Activated naive CD8-positive, alpha-beta T cell treated with anti-CD3 and anti-CD28 coated beads, Interleukin-2, amount 50 U/mL, for 24 hours (primary cell): ENCODE measurements at places on chromosomes 11 and 22.

DNA sequence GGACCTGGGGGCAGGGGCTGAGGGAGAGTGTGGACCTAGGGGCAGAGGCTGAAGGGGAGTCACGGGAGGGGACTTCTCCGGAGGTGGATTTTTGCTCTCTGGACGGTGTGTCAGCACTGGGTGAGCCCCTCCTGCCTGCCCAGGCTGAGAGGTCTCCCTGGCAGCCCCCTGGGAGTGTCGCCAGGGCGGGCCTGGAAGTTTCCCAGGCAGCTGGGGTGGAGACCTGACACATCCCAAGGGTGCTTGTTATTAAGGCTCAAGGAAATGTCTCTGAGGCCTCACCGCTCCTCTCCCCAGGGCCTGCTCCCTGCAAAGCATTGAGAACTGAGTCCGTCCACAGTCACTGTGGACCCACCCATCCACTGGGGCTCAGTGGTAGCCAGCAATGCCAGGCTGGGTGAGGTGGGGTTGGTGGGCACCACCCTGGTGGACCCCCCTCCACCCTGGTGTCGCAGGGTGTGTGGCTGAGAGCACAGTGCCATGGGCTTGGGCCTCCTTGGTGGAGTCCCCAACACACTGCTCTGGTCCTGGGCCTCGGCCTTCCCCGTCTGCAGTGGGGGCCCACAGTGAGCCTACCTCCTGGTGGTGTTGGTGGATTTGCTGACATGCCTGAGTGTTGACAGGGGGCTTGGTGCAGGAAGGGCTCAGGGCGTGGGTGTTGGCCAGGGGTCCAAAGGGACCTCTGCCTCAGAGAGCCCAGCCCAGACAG, 2.5 kb downstream of the CD81 start:
- H3K4me1 ChIP-seq: peaks cover 39% of the 10 kb centered on the region
- no peak for DNase-seq
- peak overlapping the region; percentile 8 for H3K4me3 ChIP-seq
- H3K27ac ChIP-seq: peak overlapping the region; percentile 42
- H3K36me3 ChIP-seq: no peaks in the 10 kb centered on the region

DNA sequence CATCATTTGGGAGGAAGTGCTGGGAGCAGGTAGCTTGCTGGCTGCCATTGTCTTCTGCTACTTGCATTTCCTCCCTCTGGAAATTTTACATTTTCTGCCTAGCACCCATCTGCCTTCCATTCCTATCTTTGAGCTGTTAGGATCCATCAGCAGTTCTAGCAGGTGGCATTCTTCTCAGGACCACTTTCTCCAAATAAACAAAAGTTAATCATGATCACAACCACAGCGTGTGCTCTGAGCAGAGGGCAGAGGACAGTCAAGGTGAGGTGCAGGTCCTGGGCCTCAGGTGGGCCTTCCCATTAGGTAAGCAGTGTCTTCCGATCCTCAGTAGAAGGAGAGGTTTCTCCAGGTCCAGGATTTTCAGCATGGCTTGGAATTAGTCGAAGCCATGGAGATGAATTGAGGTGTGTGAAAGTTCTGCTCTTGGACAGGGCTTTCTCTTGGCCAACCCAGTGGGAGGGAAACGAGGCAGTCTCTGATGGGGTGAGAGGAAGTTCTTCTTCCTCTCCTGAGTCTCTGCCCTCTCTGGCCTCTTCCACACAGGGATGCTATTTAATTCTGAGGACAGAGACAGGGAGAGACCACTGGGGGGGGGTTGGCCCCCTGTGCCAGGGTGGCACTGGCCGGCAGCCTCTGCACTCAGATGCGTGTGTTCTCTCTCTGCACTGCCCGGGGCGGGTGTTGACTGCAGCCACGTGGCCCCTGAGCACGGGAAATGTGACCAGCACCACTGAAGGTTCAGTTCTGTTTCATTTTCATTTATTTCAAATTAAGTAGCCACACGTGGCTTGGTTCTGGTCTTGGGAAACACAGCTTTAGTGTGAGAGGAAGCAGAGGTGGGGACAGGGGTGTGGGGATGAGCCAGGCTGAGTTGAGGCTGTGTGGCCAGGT, 170.8 kb downstream of the TBC1D22A start:
- no peaks in the 10 kb centered on the region for H3K27me3 ChIP-seq
- H3K36me3 ChIP-seq: peaks cover 21% of the 10 kb centered on the region
- no peak overlapping the region for H3K4me3 ChIP-seq
- no peak for DNase-seq
- peaks cover 31% of the 10 kb centered on the region for H3K4me1 ChIP-seq

DNA sequence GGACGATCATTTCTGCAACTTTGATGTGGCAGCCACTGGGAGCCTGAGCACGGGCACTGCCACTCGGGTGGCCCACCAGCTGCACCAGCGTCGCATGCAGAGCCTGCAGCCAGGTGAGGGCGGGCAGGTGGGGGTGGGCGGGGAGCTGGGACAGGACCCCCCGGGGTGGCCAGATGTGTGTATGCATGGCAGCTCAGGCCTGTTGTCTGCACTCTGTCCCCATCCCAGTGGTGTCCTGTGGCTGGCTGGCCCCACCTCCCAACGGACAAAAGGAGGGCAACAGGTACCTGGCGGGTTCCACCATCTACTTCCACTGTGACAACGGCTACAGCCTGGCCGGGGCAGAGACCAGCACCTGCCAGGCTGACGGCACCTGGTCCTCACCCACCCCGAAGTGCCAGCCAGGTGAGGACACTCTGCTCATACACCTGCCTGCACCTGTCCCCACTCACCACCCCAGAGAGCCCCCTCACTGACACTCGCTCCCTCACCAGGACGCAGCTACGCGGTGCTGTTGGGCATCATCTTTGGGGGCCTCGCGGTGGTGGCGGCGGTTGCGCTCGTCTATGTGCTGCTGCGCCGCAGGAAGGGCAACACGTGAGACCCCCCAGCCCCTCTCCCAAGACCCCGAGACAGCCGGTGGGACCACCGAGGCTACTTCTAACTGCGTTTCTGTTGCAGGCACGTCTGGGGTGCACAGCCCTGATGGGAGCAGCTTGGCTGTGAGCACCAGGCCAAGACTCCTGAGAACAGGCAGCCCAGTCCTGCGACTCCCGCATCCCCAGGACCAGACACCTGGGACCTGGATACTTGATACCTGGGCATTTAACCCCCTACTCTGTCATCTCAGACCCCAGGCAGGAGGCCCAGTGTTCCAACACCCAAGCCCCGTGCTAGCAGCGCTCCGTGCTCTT, 6.7 kb downstream of the SUSD2 start:
- DNase-seq: no peak
- H3K36me3 ChIP-seq: no peaks in the 10 kb centered on the region
- H3K27me3 ChIP-seq: no peaks in the 10 kb centered on the region
- no peak overlapping the region for H3K27ac ChIP-seq
- H3K4me3 ChIP-seq: no peak overlapping the region
- no peaks in the 10 kb centered on the region for H3K4me1 ChIP-seq

GRCh38 chr11:63882555-63883242, 34.3 kb downstream of the RCOR2 start:
- no peak overlapping the region for H3K27ac ChIP-seq
- H3K27me3 ChIP-seq: no peaks in the 10 kb centered on the region
- H3K4me3 ChIP-seq: no peak overlapping the region
- H3K4me1 ChIP-seq: peaks cover 80% of the 10 kb centered on the region
- H3K36me3 ChIP-seq: peaks cover 13% of the 10 kb centered on the region
- no peak for DNase-seq

GRCh38 chr22:19876941-19877625, 22.4 kb upstream of the GNB1L start:
- DNase-seq: no peak
- H3K4me1 ChIP-seq: peaks cover 3% of the 10 kb centered on the region
- H3K36me3 ChIP-seq: no peaks in the 10 kb centered on the region
- no peak overlapping the region for H3K27ac ChIP-seq

GRCh38 chr11:10728154-10728553, 22.9 kb upstream of the CTR9 start:
- H3K4me1 ChIP-seq: peaks cover 26% of the 10 kb centered on the region
- peaks cover 18% of the 10 kb centered on the region for H3K27me3 ChIP-seq
- H3K36me3 ChIP-seq: no peaks in the 10 kb centered on the region
- H3K4me3 ChIP-seq: no peak overlapping the region
- H3K27ac ChIP-seq: no peak overlapping the region

DNA sequence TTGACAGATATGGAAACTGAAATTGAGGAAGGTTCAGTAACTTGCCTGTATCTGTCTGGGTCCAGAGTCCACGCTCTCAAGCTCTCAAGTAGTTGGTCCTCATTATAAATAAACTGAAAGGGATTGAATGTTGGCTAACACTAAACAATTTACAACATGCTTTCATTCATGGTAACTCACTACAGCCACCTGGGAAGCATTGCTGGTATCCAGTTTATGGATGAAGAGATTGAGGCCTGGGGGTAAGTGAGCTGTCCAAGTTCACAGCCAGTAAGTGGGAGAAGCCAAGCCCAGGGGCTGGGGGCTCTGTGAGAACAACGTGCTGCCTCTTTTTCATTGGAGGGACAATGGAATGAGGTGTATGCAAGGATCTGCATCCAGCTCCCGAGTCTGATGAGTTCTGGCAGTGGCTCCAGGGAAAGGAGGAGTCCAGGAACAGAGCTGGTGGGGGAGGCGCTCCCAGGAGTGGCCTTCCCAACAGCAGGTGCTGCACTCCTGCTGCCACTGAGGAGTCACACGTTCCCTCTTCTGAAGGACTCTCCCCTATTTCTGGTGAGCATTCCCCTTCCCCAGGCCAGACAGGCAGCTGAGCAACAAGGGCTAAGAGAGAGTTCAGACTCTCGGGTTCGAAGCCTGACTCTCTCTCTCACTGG, 175.8 kb downstream of the CSNK2A3 start:
- no peak overlapping the region for H3K27ac ChIP-seq
- H3K4me1 ChIP-seq: no peaks in the 10 kb centered on the region
- H3K36me3 ChIP-seq: no peaks in the 10 kb centered on the region
- no peak for DNase-seq
- no peak overlapping the region for H3K4me3 ChIP-seq

- H3K36me3 ChIP-seq: peaks cover 53% of the 10 kb centered on the region
- H3K4me1 ChIP-seq: peaks cover 38% of the 10 kb centered on the region
- peak overlapping the region; percentile 42 for H3K4me3 ChIP-seq
- H3K27ac ChIP-seq: peak overlapping the region; percentile 8
- peak; percentile 74 for DNase-seq
These were observed 40.8 kb downstream of the TBC1D22A start for GRCh38 chr22:46803031-46803880.

DNA sequence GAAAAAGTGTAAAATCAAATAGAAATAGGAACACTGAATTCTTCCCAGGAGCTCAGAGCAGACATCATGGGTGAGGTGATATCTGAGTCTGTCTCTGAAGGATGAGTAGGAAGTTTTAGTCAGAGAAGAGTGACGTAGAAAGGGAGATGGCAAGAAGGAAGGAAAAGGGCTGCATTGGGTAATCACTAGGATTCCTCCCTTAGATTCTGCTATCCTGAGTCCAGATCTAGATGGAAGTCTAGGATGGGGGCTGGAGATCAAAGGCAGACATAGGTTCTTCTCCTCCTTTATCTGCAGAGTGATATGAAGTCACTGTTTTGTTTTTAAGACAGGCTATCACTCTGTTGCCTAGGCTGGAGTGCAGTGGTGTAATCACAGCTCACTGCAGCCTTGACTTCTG, 30.4 kb downstream of the POU2F3 start:
- H3K27ac ChIP-seq: no peak overlapping the region
- H3K4me1 ChIP-seq: no peaks in the 10 kb centered on the region
- no peak for DNase-seq
- H3K36me3 ChIP-seq: no peaks in the 10 kb centered on the region

- H3K27me3 ChIP-seq: peaks cover 26% of the 10 kb centered on the region
- H3K4me1 ChIP-seq: peaks cover 17% of the 10 kb centered on the region
- H3K36me3 ChIP-seq: peaks cover 4% of the 10 kb centered on the region
- no peak for DNase-seq
- no peak overlapping the region for H3K27ac ChIP-seq
These were observed 3.1 kb downstream of the DRD4 start for GRCh38 chr11:640021-640706.

GRCh38 chr22:43315687-43316217, 27.4 kb downstream of the SCUBE1 start:
- no peak for DNase-seq
- no peaks in the 10 kb centered on the region for H3K4me1 ChIP-seq
- no peaks in the 10 kb centered on the region for H3K36me3 ChIP-seq
- no peak overlapping the region for H3K27ac ChIP-seq

DNA sequence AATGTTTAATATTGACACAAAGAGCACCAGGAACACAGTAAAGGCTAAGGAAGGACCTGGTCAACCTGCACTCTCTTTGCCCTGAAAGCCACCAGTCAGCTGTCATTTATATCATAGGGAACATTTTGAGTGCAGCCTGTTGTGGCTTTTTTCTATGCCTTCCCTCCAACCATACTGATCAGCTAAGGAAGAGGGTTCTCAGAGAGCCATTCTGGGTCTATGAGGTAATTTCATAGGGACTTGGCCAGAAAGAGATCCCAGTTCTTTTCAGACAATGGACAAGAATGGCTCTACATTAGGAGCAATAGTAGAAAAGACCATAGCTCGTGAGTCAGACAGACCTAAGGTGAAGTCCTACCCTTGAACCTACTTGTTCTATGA, 132.8 kb downstream of the CCDC34 start:
- H3K4me3 ChIP-seq: no peak overlapping the region
- no peak for DNase-seq
- peaks cover 2% of the 10 kb centered on the region for H3K27me3 ChIP-seq
- no peaks in the 10 kb centered on the region for H3K4me1 ChIP-seq
